Adrenal gland (tissue), 19 donors: ENCODE measurements at places on chromosomes 6 and 20. TPM values are rescaled to one million over a fixed set of nuclear protein-coding genes. Genes with fewer than 3 reads are reported as not detected.

The AVP gene
- 0.27 TPM for polyA plus RNA-seq

The ADTRP gene
- 0.56 TPM for polyA plus RNA-seq

The TM9SF4 gene
- 34.4 TPM for polyA plus RNA-seq

DNA sequence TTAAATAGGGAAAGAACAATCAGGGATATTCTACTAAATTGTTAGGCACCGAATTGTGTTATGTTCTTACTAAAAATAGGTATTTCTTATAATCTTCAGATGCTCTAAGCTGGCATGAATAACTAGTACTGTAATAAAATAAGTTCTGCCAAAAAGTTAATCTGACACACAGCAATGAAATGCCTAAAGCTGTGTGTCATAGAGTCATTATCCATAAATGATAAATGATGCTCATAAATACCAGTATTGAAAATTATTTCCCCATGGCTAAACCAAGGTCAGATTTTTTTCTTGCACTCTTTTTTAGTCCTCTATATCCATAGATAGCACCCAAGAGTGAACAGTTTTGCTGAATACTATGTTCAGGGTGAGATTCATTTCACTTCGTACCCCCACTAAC, 11.7 kb upstream of the PRIM2 start:
- DNase-seq = no peak

- no peak for DNase-seq
These were observed 120.9 kb upstream of the RPS6KA2 start for GRCh38 chr6:166747644-166748595.

GRCh38 chr20:51236421-51236820, 213.5 kb upstream of the KCNG1 start:
- no peak for DNase-seq

- DNase-seq = no peak
These were observed 280.3 kb upstream of the JARID2 start for GRCh38 chr6:14965424-14966075.

GRCh38 chr6:75282706-75283105, 1.9 kb downstream of the TMEM30A start:
- DNase-seq = no peak

DNA sequence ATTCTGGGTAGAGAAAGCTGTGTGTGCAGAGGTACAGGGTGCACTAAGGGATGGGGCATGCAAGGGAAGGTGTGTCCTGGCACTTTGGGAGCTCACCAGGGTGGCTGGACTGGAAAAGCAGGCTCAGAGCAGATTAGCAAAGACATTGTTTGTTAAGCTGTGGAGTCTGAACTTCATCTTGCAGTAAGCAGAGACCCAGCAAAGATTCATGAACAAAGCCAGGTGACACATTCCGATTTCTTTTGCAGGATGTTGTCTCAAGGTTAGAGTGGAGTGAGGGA, 28.8 kb downstream of the DUSP22 start:
- no peak for DNase-seq

- DNase-seq = no peak
These were observed 10.0 kb upstream of the RIPOR3 start for GRCh38 chr20:50701041-50701963.

DNA sequence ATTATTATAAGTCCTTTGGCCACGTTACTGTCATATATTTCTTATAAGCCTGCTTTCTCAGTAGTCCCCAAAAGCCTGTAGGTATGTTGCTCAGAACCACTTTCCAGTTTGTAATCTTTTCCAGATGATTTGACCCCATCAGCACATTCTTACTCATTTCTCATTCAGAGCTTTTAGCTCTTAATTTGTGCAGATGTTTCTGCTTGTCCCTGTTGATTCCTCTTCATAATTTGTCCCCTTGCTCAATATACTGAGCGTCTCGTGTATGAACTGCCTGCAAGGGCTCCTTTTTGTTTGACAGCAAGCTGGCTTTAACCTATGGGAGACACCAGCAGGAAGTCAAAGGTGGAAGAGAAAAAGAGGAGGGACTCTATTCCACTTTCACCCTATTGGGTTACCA, 733.8 kb upstream of the GJE1 start:
- DNase-seq = no peak

GRCh38 chr6:165694296-165694695, 31.3 kb upstream of the PDE10A start:
- no peak for DNase-seq

DNA sequence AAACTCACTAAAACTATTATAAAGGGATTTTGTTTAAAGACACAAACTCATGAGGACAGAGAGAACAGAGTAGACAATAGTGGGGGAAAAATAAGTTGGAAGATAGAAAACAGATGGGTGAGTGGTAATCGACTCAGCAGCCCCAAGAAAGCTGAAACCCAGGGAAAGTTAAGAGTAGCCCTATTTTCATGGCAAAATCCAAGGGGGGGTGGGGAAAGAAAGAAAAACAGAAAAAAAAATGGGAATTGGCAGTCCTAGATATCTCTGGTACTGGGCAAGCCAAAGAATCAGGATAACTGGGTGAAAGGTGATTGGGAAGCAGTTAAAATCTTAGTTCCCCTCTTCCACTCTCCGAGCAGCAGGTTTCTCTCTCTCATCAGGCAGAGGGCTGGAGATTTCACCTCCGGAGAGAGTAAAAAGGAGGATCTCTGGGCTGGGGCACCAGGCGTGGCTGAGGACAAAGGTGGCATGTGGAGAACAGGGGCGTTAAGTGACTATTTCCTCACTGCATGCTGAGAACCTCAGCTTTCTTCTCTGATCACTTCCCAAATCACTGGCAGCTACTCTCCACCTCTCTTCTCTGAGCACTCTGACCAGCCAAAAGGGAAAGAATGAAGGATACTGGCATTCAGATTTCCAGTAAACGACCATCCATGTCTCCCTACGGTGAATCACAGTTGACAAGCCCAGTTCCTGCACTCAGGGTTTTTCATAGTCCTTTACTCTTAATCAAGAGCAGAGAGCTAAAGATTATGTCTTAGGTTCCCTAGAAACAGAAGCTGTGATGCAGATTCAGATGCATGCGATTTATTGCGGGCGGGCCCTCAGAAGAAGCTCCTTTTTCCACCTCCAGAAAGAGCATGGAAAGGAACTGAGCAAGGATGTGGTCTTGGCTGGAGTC, 7.3 kb upstream of the RNF24 start:
- no peak for DNase-seq

GRCh38 chr6:56744528-56744927, 101.8 kb upstream of the DST start:
- no peak for DNase-seq

GRCh38 chr6:92139601-92140000, 1279.8 kb downstream of the EPHA7 start:
- DNase-seq = no peak

DNA sequence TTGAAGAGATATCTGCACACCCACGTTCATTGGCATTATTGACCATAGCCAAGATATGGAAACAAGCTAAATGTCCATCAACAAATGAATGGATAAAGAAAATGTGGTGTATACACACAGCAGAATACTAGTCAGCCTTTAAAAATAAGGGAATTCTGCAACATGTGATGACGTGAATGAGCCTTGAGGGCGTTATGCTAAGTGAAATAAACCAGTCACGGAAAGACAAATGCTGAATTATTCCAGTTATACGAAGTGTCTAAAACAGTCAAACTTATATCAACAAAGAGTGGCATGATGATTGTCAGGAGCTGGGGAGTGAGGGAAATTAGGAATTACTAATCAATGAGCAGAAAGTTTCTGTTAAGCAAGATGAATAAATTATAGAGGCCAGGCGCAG, 8.4 kb upstream of the DEFB121 start:
- DNase-seq = no peak
